ENCODE measurements at places on chromosomes 1 and 21. TPM values are rescaled to one million over a fixed set of nuclear protein-coding genes. Genes with fewer than 3 reads are reported as not detected.

GRCh38 chr1:27618341-27619082 lies 14.6 kb upstream of the AHDC1 start:
- no peak for DNase-seq

CYP4X1 gene
- not detected for total RNA-seq

GRCh38 chr1:44108971-44109370 lies 9.7 kb upstream of the KLF17 start:
- no peak for DNase-seq

DNA sequence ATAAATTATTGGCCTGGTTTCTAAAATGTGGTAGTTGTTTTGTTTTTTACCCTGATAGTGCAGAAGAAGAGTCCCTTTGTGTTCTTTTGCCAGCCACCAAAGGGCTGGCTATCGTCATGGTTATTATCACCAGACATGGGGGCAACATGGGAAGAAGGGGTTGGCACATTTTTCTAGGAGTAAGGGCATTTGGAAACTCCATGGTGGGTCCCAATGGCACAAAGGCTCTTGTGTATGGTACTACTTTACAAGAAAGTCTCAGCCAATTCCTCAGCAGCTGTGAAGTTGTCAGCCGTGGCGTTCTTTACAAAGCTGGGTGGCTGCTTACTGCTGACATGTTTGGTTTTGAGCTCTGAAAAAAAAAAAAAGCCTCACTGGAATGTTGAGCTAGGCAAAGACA lies 330.4 kb upstream of the ESRRG start:
- no peak for DNase-seq

- peak; percentile 89 for DNase-seq
Observed at GRCh38 chr1:56516539-56517252, 62.7 kb downstream of the PLPP3 start.

ETV3 gene
- 8.9 TPM for total RNA-seq

DNA sequence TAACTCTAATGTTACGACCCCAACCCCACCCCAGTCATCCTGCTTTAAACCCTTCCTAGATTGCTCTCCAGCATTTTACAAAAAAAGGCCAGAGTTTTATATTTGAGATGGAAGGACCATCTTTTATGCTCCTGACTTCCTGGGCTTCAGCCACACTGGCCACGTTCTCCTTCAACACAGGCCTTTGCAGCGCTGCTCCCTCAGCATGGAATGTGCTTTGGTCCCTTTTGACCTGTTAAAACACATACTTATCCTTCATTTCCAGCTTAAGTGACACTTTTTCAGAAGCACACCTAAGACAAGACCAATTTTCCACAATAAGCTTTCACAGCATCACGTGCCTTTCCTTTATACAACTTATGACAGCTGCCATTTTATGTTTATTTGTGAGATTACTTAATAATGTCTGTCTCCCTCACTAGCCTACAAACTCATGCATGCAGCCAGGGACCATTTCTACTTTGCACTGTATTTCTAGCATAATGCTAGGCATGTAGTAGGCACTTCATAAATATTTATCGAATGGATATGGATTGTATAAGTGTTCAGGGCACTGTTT lies 34.5 kb downstream of the LHX9 start:
- DNase-seq = no peak
